ENCODE measurements at places on chromosomes 13 and 19.

- DNase-seq = no peak
These were observed 4.3 kb downstream of the CYP2B6 start for GRCh38 chr19:40995355-40995754.

- DNase-seq = peak; percentile 52
These were observed 12.5 kb downstream of the PBX4 start for GRCh38 chr19:19606021-19606420.

GRCh38 chr13:85254641-85255040 is 544.6 kb downstream of the SLITRK6 start:
- DNase-seq = no peak

GRCh38 chr19:41994521-41994971 is 516 bp upstream of the ATP1A3 start:
- DNase-seq = no peak

DNA sequence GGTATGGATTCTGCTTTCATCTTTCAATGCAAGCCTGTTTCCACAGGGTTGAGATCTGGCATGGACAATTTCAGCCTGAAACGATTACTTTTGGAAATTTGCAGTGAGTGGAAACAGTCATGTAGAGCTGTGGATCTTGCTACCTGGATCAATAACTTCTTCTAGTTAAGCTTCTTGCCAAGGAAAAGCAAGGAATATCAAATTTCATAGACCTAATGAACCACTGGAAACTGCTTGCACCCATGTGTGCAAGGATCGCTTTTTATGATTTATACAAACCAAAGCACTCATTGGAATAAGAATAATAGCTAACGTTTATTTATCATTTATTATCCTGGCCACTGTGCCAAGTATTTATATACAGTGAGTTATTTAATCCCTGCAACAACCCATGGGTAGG is 392.8 kb downstream of the KCNRG start:
- no peak for DNase-seq

DNA sequence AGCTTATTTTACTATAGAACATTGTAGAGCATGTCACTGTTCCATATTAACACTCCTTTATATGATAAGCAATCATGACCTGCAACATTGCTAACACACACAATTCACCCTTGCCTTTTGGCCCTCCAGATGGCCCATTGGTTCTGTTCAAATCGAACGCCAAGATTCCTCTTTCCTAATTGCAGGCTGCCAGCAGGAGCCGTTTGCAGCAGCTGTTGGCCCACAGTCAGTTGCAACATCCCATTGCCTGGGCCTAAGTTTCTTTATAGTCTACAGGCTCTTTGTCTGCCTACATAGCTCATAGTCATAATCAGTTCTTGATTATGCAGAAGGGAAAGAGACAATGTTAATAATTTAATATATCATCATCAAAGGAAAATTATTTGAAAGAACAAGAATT is 37.6 kb downstream of the KCTD12 start:
- no peak for DNase-seq

Measured in T follicular helper cell (primary cell).